ENCODE measurements at places on chromosomes 1 and 21. TPM values are rescaled to one million over a fixed set of nuclear protein-coding genes. Genes with fewer than 3 reads are reported as not detected.

CA6 gene
- total RNA-seq, result not detected

KCND3 gene
- total RNA-seq, result 0.05 TPM

DMBX1 gene
- 0.68 TPM for total RNA-seq

TCEA3 gene
- total RNA-seq, result 0.42 TPM

UMODL1 gene
- not detected for total RNA-seq
